Naive thymus-derived CD4-positive, alpha-beta T cell (primary cell): ENCODE measurements at places on chromosomes 7 and 10. TPM values are rescaled to one million over a fixed set of nuclear protein-coding genes. Genes with fewer than 3 reads are reported as not detected.

IGFBP1 gene
- not detected for polyA plus RNA-seq

CDC123 gene
- polyA plus RNA-seq, result 80.8 TPM

CPA2 gene
- not detected for polyA plus RNA-seq

PNLIPRP2 gene
- not detected for polyA plus RNA-seq

ACSM6 gene
- polyA plus RNA-seq, result not detected

HPS6 gene
- polyA plus RNA-seq, result 13.8 TPM

AKAP9 gene
- 45.0 TPM for polyA plus RNA-seq

CLDN3 gene
- not detected for polyA plus RNA-seq

FZD1 gene
- 1.3 TPM for polyA plus RNA-seq

CDK1 gene
- polyA plus RNA-seq, result 1.5 TPM

MOGAT3 gene
- not detected for polyA plus RNA-seq

IFIT3 gene
- polyA plus RNA-seq, result 13.1 TPM

CCAR1 gene
- polyA plus RNA-seq, result 51.7 TPM

CALML5 gene
- not detected for polyA plus RNA-seq

SNCG gene
- polyA plus RNA-seq, result not detected

GRCh38 chr7:36653008-36653662 is 71.2 kb downstream of the AOAH start:
- no peak overlapping the region for H3K27ac ChIP-seq
- peaks cover 8% of the 10 kb centered on the region for H3K4me1 ChIP-seq
- no peaks in the 10 kb centered on the region for H3K36me3 ChIP-seq
- H3K4me3 ChIP-seq, result no peak overlapping the region

DNA sequence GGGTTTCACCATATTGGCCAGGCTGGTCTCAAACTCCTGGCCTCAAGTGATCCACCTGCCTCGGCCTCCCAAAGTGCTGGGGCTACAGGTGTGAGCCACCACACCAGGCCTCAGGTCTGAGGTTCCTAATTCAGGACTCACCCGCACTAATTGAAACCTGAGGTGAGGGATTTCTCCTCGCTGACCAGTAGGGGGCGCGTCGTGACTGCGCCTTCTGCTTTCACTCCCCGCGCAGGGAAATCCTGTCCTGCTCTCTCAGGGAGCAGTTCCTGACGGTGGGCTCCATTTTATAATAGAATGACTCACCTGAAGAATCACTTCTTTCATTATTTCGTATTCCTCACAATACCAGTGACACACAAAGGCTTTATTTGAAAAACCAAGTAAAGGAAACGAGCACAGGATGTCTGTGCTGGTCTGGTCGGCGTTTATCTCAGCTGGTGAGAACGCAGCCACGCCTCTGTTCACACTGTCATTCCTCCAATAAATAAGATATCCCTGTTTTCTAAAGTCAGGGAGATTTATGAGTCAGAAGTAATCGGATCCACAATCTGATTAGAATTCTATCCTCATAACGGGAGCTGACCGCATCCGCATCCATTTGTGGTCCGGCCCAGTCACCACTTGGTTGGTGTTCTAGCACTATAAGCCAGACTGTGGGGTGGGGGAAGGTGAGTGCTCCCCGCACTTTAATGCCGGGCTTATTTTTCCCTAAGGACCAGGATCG is 35.4 kb downstream of the BAG3 start:
- H3K36me3 ChIP-seq, result no peaks in the 10 kb centered on the region
- H3K4me1 ChIP-seq, result peaks cover 6% of the 10 kb centered on the region
- H3K27ac ChIP-seq, result peak overlapping the region; percentile 40
- peak; percentile 62 for DNase-seq
- no peaks in the 10 kb centered on the region for H3K27me3 ChIP-seq
- H3K4me3 ChIP-seq, result peak overlapping the region; percentile 58

GRCh38 chr7:112302566-112302965 is 96.1 kb downstream of the ZNF277 start:
- no peaks in the 10 kb centered on the region for H3K27me3 ChIP-seq
- no peak overlapping the region for H3K4me3 ChIP-seq
- DNase-seq, result no peak
- H3K4me1 ChIP-seq, result no peaks in the 10 kb centered on the region

DNA sequence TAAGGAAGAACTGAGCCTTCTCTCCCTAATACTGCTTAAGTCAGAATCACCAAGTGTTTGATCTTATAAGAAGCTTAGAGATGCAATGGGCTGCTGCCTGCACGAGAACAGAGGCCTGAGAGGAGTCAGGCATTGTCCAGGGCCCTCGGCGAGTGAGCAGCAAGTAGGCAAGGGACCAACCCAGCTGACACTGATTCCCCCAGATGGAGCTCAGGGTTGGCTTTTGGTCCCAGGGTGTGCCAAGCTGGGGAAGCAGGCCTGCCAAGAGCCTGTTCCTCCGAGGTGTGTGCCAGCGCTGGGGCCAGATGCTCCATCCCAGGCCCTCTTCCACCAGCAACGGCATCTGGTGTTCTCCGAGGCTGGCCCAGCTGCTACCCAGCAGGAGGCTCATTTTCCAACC is 222.0 kb upstream of the ZMIZ1 start:
- no peak overlapping the region for H3K27ac ChIP-seq
- H3K27me3 ChIP-seq, result no peaks in the 10 kb centered on the region
- no peak overlapping the region for H3K4me3 ChIP-seq
- no peaks in the 10 kb centered on the region for H3K4me1 ChIP-seq
- H3K36me3 ChIP-seq, result no peaks in the 10 kb centered on the region

GRCh38 chr7:142603870-142604448 is 145.3 kb upstream of the PRSS1 start:
- H3K4me3 ChIP-seq, result no peak overlapping the region
- DNase-seq, result no peak
- no peaks in the 10 kb centered on the region for H3K27me3 ChIP-seq

GRCh38 chr7:84364708-84365107 is 170.1 kb upstream of the SEMA3A start:
- H3K4me1 ChIP-seq, result no peaks in the 10 kb centered on the region
- H3K27ac ChIP-seq, result no peak overlapping the region
- H3K36me3 ChIP-seq, result no peaks in the 10 kb centered on the region
- no peak overlapping the region for H3K4me3 ChIP-seq

- no peak overlapping the region for H3K4me3 ChIP-seq
- no peak for DNase-seq
- H3K27me3 ChIP-seq, result no peaks in the 10 kb centered on the region
- no peaks in the 10 kb centered on the region for H3K36me3 ChIP-seq
These were observed 44.6 kb upstream of the TES start for GRCh38 chr7:116165717-116166116.

DNA sequence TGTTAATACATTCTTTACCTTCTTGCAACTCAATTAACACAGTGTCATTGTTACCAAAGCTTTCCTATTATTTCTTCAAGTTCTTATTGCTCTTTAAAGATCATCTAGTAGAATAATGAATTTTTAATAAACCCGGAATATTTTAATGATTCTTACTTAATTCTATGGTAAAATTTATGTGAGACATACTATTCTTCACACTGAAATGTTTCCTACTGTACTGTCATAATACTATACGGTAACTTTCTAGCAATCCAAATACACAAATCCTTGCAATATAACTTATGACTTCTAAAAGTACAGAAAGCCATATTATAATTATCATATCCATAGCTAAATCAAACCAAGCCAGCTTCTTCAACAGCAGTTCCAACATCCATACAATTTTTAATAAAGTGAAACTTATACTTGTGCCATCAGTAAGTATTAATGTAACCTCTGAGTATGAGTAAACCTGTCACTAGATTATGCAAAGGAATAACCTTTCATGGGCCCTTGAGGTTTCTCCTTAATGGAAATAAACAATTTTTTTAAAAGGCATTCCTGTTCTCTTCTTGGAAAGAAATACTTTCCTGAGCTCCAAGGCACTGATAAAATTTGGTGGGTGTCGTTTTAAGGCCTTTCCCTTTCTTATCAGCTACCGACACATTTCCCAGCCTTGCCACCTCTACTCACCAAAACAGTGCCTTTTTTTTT is 87.4 kb downstream of the IMMP2L start:
- no peak for DNase-seq
- H3K27me3 ChIP-seq, result no peaks in the 10 kb centered on the region
- no peaks in the 10 kb centered on the region for H3K36me3 ChIP-seq
- H3K4me1 ChIP-seq, result no peaks in the 10 kb centered on the region
- H3K4me3 ChIP-seq, result no peak overlapping the region
- no peak overlapping the region for H3K27ac ChIP-seq

DNA sequence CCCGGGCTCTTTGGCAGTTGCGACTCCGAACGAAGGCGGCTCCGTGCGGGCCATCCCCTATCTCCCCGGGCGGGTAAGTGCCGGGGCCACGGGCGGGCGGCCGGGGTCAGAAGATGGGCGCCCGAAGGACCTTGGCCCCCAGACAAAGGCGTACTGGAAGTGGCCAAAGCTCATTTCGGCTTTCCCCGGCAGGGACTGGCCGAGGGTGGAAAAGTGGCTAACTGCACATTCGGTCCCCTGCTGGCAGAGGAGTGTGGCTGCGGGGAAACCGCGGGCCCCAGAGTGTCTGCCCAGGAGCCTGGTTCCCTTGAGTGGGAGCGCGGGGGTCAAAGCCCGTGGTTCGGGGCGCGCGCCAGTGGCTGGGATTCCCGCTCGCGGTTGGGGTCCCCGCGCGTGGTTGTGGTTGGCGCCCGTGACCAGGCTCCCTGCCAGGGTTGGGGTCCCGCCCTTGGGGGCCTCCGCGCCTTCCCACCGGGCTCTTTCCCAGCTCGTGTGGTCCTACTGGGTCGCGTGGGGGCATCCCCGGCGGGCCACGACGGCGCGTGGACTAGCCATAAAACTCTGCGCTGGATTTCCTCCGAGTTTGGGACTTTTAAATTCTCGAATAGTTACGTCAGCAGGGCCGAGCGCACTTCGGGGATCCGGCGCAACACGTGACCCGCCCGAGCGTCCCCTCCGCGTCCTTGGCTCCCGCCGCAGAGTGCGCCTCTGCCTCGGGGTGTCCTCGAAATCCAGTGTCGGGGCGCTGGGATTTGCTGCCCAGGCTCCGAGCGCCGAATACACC is 124.4 kb downstream of the TACC2 start:
- no peak overlapping the region for H3K4me3 ChIP-seq
- DNase-seq, result no peak
- H3K27me3 ChIP-seq, result no peaks in the 10 kb centered on the region
- no peaks in the 10 kb centered on the region for H3K36me3 ChIP-seq
- H3K4me1 ChIP-seq, result no peaks in the 10 kb centered on the region

- H3K4me1 ChIP-seq, result no peaks in the 10 kb centered on the region
- H3K36me3 ChIP-seq, result no peaks in the 10 kb centered on the region
- no peak overlapping the region for H3K27ac ChIP-seq
- no peak for DNase-seq
These were observed 24.5 kb downstream of the IL15RA start for GRCh38 chr10:5952731-5953385.

DNA sequence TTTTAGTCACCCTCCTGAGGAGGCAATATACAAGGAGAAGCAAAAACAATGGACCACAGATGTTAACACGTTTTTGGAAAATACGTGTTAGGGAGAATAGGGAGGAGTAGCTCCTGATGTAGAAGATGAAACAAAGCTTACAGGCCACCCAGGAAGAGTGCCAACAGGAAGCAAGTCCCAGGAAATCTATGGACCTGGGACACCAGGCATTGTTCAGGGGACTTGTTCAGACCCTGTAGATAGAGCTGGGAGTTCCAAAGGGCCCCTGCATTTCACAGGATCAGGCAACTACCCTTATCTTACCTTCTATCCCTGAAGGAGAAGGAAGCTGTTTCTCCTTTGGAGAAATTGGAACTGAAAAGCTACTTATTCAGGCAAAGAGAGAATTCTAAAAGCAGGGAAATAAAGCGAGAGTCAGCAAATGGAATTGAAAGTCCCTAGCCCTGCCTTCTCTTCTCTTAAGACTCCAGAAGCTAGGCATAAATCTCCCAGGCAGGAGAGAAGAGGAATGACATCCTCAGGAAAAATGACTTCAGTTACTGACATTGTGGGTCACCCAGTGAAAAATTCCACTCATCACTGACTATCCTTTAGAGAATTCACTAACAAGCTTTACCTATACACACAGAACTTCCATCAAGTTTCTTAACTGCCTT is 77.7 kb upstream of the FAM3C start:
- H3K4me1 ChIP-seq, result no peaks in the 10 kb centered on the region
- no peaks in the 10 kb centered on the region for H3K27me3 ChIP-seq

DNA sequence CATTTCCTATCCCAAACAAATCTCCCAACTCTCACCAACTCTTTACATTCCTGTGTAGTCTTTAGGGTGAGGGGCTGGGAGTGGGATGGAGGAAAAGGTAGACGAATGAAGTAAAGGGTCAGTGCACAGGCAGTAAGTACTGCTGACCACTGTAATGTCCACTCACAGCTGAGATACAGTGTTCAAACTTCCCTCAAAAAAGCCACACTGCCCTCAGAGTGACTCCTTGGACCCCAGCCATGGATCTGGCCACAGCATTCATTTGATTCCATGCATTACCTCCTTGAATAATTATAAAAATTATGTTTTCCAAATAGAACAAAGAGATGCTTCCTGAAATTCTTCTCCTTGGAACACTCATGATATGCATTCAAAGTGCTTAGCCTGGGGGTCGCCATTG is 19.8 kb upstream of the HIPK2 start:
- no peak overlapping the region for H3K27ac ChIP-seq
- H3K36me3 ChIP-seq, result no peaks in the 10 kb centered on the region
- H3K4me1 ChIP-seq, result no peaks in the 10 kb centered on the region
- no peak for DNase-seq
- no peaks in the 10 kb centered on the region for H3K27me3 ChIP-seq

DNA sequence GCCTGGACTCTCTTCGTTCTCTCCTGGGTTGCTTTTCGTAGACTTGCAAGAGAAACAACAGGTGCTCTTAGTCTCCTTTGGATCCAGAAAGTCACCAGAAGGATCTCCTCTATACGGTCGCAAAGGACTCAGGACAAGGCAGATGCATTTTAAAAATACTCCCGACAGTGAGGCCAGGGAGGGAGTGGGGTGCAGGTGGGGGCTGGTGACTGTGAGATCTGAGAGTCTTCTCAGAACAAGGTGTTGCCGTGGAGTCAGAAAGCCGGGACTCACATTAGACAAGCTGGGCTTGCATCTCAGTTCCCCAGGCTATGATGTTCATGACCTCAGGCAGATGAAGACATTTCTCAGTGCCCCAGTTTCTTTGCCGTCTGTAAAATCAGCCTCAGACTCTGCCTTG is 507.2 kb downstream of the TCERG1L start:
- no peak overlapping the region for H3K4me3 ChIP-seq
- no peak overlapping the region for H3K27ac ChIP-seq
- DNase-seq, result no peak
- H3K4me1 ChIP-seq, result no peaks in the 10 kb centered on the region

DNA sequence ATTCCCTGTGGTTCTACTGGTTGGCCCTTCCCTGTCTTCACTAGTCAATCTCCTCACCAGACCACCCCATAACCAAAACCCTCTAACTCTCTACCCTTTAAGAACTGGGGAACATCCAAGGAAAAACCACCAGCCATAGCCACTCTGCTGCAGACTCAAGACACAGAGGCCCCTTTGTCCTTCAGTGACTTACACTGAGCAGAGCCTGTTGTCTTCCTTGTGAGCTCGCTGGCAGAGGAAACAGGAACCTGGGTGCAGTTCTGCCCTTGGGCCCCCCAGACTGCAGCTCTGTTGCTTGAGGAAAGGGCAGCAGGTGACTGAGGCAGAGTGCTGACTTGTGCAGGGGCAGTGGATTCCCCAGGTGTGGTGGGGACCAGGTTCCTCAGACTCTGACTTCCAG is 30.6 kb downstream of the ZC3HAV1 start:
- peaks cover 90% of the 10 kb centered on the region for H3K36me3 ChIP-seq
- H3K4me3 ChIP-seq, result no peak overlapping the region
- DNase-seq, result no peak
- peak overlapping the region; percentile 56 for H3K27ac ChIP-seq

GRCh38 chr10:96577069-96577468 is 9.7 kb downstream of the TM9SF3 start:
- no peaks in the 10 kb centered on the region for H3K27me3 ChIP-seq
- H3K4me3 ChIP-seq, result no peak overlapping the region
- DNase-seq, result no peak
- H3K36me3 ChIP-seq, result no peaks in the 10 kb centered on the region
- no peak overlapping the region for H3K27ac ChIP-seq
